ENCODE measurements at places on chromosomes 11 and 22.

GRCh38 chr11:1959786-1960185 lies 12.7 kb downstream of the MRPL23 start:
- DNase-seq = no peak

DNA sequence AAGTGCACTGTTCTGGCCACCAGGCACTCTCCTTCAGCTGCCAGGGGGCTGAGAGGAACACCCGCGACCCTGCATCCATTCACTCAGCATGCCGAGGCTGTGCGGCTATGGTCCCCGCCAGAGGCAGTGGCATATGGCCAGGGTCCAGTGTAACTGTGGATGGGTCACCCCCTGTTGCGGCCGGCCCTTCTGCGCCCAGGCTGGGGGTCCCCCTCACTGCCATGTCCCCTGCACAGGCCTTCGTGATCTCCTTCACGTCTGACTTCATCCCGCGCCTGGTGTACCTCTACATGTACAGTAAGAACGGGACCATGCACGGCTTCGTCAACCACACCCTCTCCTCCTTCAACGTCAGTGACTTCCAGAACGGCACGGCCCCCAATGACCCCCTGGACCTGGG lies 20.8 kb upstream of the FADD start:
- DNase-seq = no peak

GRCh38 chr11:70145841-70146240 lies 57.3 kb upstream of the FADD start:
- no peak for DNase-seq

DNA sequence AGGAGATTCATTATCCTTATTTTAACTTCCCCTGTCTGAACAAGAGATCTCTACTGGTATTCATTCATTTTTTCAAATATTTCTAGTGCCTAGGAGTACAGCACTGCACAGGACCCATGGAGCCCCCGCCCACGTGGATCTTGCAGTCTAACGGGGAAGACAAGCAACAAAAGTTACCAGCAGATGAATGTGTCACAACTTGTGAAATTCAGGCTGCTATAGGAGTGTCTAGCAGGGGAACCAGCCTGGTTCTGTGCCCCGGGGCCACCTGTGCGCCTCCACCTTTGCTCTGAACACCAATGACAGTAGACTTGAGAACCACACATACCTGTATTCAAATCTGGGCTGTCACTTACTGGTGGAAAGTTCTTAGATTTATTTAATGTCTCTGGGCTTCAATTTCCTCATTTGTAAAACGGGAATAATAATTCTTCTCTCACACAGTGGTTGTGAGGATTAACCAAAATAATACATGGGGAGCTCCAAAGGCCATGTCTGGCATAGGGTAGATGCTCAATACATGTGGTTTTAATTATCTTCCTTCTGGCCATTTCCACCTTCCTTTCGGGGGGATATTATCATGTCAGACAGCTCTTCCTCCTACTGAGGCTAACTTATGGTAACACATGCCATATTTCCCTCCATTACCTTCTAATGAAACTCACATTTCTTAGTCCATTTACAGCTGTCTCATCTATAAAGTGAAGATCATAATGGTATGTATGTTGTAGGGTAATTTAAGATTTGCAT lies 17.8 kb downstream of the POU2AF1 start:
- DNase-seq = no peak

DNA sequence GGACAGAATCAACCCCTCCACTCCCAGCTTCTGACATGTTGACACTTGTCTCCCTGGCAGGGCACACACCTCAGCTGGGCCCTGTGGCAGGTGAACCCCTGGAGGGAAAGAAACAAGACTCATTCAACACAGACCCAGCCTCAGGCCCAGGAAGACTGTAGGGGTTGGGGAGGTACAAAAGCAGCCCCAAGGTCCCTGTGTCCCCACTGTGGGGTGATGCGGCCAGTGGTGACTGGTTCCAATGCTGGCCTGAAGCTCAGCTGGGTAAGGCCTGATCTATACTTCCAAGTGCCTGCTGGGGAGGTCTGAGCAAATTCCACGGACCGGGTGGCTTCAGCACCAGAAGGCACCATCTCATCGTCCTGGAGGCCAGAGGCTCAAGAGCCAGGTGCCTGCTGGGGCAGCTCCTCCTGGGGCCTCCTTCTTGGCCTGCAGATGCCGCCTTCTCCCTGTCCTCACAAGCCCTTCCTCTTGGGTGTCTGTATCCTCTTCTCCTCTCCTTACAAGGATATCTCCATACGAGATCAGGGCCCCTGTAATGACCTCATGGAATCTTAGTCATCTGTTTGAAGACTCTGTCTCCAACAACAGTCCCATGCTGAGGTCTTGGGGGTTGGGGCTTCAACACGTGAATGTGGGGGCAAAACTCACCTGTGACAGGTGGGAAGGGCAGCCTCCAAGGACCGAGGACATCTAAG lies 1492.1 kb downstream of the BRD1 start:
- DNase-seq = no peak

DNA sequence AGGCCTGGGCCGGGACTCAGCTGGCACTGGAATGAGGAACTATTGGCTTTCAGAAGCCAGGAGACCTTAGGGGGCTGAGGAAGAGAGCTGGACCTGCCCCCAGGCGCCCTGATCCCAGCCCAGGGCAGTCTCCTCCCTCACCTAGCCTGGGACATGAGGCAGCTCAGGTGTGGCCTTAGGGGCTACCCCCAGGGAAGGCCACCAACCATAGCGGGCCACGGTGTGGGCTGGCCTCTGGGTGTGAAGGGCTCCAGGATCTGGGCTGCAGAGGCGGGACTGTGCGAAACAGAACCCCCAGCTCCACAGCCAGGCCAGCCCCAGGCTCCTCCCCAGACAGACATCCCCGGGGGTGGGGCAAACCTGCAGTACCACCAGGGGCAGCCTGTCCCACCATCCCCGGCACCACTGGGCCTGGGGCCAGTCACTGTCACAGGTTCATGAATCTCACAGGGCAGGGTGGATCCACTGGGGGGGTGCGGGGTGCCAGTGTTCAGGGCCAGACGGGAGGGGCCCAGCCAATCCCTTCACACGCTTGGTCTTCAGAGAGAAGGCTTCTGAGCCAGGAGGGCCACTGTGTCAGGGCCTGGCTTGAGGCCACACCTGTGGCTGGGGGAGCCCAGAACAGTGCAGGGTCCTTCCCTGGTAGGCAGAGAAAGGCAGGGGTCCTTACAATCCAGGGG lies 3.5 kb downstream of the PLXNB2 start:
- peak; percentile 66 for DNase-seq

DNA sequence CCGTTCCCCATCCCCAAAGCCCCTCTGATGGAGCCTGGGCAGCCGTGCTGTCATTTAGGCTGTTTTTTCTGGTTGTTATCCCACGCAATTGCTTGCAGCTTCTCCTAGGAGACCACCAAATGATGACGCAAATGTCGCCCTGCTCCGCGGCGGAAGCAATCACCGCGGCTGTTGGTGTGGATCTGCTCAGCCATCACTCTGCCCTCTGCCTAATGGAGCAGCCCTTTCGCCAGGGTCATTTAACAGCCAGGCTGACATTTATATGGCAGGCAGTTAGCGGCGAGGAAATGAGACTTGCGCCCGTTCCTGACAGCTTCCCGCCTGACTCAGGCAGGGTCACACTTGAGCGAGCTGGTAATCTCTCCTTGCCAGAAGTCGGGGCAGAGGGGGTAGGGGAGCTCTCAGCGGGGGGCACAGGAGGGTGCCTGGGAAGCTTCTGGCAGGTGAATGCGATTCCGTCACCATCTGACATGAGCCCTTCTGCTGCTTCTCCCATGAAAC lies 97.9 kb upstream of the RTL6 start:
- DNase-seq = no peak

DNA sequence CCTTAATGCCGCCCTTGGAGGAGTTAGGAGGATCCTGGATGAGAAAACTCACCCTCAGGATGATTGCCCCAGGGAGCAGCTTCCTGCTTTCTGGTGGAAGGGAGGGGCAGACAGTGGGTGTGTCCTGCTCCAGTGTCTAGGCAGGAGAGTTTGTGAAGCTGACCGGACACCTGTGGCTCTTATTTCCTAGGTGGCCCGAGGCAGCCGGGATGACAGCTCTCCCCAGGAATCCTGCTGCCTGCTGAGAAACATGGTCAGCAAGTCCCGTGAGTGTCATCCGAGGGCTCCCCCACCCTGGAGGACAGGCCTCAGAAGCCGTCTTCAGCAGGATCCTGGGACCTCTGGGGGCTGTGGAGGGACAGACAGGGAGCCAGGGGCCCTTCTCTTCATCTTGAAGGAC lies 50.4 kb downstream of the ST3GAL4 start:
- DNase-seq = peak; percentile 85

DNA sequence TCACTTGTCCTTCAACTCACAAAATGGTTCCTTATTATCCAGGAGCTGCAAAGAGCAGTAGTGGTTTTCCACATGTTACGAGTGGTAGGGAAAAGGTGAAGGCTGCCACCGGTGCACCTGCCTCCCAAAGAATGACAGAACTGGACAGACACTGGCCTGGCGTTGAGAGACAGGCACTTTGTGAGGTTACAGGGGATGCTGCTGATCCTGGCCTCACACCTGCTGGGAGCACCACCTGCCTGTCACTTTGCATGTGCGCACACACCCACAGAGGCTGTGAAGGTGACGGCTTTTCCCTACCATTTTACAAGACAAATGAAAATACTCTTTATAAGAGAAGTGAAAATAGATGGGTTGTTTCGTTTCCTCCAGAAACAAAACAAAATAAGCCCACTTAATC lies 175.3 kb upstream of the B3GAT1 start:
- DNase-seq = no peak

DNA sequence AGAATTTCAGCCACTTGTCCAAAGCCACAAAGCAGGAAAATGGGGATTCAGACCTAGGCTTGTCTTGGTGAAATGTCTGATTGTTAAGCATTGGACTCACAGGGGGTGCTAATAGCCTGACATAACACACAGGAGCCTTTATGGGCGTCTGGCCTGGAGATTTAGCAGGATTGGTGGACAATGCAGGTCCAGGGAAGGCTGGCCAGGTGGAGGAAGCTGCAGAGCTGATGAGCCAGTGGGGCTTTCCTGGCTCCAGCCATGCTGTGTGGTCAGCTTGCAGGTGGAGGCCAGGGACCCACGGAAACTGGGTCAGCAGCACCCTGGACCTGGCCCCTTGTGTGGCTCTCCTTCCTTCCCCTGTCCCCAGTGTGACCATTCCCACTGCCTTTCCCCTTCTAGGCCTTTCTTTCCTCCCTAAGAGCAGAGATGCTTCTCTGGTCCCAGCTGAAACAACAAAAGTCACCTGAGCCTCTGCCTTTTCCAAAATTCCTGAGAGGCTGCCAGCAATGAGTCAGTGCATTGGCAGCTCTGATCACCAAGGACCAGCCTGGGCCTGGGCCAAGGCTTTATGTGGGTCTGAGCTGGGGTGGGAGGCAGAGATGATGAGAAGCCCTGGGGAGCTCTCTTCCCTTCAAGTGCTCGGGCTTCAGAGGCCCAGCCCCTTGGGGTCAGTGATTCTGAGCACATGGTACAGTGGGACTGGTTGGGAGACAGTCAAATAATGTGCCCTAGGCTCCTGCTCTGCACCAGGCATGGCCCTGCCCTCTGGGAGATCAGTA lies 85.2 kb downstream of the CCDC81 start:
- DNase-seq = peak; percentile 57

DNA sequence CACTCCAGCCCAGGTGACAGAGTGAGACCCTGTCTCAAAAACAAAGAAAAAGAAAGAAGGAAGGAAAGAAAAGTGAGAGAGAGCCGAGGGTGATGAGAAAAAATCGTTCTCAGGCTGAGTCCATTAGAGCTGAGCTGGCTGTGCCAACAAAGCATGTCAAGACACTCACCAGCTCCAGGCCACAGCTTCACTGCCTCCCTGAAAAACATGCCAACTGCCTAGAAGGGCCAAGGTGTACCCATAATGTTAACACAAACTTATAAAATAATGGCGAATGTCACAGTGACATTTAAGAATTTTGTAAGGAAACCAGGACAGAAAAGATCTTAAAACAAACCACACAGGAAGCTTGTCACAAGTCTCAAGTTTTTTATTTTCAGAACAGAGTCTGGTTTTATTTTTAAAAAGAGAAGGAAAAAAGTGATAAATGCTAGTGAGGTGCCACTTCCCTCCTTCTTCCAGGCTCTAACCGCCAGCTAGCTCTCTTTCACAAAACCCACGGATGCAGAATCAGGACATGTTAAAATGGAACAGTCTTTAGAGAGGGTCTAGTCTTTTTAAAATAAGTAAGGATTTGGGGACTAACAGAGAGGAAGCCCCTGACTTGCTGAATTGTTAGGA lies 5.1 kb downstream of the TMEM121B start:
- no peak for DNase-seq

DNA sequence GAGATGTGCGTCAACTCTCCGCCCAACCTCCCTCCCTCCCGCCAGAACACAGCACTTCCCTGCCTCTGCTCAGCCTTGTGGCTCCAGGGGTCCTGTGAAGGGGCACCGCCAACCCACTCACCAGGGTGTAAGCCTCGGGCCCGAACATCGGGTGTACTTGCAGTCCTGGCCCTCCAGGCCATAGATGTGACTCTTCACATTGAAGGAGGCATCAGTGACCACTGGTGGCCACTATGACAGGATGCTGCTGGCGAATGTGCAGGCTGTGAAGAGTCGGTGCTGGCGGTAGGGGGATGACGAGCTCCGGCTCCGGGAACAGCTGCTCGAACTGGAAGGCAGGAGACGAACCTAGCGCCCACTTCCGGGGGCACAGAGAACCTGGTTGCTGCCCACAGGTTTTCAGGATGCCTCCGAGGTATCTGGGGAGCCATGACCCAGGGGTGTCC lies 97.4 kb downstream of the MED15 start:
- no peak for DNase-seq

- DNase-seq = no peak
These were observed 24.9 kb upstream of the ABTB2 start for GRCh38 chr11:34382532-34383276.

DNA sequence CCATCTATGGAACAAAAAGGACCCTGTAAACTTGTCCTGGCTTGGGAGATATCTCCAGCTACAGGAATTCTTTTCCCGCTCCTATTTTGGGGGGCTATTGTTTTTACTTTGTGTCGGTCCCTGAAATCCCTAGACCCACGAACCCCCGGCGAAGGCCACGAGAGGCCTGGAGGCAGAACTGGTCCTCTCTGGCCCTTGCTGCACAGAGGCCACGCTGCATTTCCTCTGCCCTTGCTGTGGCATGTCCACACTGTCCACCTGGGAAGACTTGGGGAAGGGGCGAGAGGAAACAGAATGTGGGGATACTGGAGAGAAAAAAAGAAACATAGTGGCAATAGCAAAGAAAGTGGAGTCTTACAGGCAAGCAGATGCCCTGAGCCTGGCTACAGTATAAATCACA lies 2.3 kb upstream of the ANO1 start:
- DNase-seq = no peak

DNA sequence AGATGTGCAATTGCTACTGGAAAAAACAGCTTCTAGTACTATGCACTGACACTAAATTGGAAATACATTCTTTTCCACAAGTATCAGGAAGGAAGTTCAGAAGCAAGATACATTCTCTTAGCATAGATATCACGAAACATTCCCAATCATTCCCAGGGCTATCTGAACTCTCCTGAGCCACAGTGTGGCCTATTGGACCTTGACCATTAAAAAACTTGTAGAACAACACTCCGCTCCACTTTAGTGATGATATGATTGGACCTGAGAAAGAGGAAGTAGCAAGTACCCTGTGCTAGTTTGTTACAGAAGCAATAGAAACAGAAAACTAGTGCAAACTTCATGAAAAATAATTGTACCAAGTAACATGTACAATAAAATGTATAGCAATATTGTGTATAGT lies 11.4 kb upstream of the OR5AK2 start:
- no peak for DNase-seq
